ENCODE measurements at places on chromosomes 7 and 10.

DNA sequence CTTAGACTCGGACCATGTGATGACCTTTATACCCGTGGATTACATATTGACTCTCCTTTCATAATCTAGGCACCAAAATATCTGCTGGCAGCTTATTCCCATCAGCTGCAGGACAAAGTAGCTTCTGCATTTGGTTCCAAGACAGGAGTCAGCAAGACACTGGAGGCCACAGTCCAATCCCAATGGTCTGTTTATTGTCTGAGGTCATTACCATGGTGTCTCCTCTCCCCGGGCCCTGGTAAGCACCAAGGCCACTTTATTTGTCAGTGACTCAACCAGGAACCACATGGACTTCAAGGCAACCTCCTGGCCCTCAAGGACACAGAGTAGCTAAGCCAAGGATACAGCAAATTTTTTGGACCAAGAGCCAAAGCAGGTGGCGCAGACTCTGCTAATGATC, 36.1 kb downstream of the KCNMA1 start:
- no peak for DNase-seq

GRCh38 chr7:91462316-91462715, 198.1 kb downstream of the FZD1 start:
- no peak for DNase-seq

GRCh38 chr7:50145801-50146338, 52.8 kb upstream of the ZPBP start:
- no peak for DNase-seq

GRCh38 chr10:67670401-67670800, 25.6 kb downstream of the CTNNA3 start:
- peak; percentile 1 for DNase-seq

- no peak for DNase-seq
Observed at GRCh38 chr7:41333511-41333910, 369.4 kb downstream of the INHBA start.

- no peak for DNase-seq
Observed at GRCh38 chr7:41796331-41796730, 93.4 kb upstream of the INHBA start.

DNA sequence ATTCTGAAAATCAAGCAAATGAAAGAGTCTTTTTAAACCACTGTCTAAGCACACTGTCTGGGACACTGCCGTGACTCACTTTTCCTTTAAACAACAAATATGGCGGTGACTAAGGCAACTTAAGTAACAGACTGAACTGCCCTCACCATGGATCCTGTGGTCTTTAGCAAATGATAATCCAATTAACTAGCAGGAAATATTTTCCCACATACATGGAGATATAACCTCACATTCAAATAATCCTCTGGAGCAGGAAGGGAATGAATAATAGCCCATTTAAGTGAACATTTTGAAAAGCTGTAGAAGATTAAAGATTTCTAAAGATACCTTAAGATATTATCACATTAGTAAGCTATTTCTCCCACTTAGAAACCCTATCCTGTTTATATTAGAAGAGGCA, 40.3 kb upstream of the LRRC17 start:
- DNase-seq, result peak; percentile 46

- no peak for DNase-seq
Observed at GRCh38 chr7:8146106-8146787, 115.7 kb downstream of the ICA1 start.

- DNase-seq, result peak; percentile 73
Observed at GRCh38 chr10:79101560-79102497, 33.1 kb downstream of the ZMIZ1 start.

- peak; percentile 40 for DNase-seq
Observed at GRCh38 chr7:27868131-27868550, 128.2 kb downstream of the TAX1BP1 start.

DNA sequence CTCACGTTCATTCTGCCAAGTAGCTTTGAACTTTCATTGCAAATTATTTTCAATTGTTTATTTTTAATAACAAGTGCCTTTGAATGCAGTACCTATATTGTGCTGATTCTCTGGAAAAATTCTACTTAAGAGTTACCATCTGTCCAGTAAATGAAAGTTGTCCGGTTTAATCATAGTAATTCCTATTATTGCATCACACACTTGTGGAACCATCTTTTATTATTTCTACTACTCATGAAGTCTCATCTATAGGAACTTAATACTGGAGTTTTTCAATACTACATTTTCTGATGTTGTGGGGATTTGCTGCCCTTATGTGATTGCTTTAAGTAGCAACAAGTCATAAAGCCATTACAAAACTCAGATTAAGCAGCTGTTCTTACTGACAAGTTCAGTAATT, 16.5 kb upstream of the SKAP2 start:
- DNase-seq, result no peak

- DNase-seq, result peak; percentile 81
Observed at GRCh38 chr10:95363303-95363912, 72.6 kb upstream of the PDLIM1 start.

GRCh38 chr7:29442146-29442545, 121.5 kb upstream of the PRR15 start:
- DNase-seq, result peak; percentile 76

- peak; percentile 81 for DNase-seq
Observed at GRCh38 chr10:102642736-102643335, 1.4 kb upstream of the TRIM8 start.

DNA sequence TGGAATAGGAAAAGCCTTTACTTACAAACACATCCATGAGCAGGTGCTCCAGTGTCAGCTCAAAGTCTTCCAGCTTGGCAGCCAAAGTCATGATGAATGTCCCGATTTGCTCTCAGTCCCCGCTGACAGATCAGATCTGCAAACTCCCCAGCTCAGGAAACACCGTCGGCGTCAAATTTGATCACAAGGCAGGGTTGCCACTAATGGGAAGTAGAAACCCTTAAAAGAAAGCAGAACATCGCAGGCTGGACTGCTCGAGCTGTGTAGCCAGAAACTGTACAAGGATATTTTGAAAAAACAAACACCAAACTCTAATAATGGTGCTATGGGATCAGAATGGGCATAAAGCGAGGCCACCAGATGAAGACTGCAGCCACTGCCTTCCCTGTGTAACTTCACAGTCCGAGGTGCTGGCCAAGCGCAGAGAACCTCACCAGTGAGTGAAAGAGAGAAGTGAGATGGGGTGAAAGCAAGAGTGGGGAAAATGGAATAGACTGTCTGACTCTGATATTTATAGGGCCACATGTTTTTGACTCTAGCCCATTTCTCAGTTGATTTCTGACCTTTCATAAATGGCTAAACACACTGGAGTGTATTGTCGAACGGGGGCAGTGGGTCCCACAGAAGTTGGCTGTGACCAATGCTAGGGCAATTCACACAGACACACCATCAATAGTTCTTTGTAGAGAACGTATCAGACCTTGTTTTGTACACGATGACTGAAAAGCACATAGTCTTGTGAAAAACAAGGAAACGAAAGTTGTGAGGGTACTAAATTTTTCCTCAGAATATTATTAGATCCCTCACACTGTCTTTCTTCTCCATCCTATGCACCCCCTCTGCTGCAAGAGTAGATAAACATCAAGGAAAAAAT, 306.2 kb downstream of the FRMD4A start:
- DNase-seq, result no peak

DNA sequence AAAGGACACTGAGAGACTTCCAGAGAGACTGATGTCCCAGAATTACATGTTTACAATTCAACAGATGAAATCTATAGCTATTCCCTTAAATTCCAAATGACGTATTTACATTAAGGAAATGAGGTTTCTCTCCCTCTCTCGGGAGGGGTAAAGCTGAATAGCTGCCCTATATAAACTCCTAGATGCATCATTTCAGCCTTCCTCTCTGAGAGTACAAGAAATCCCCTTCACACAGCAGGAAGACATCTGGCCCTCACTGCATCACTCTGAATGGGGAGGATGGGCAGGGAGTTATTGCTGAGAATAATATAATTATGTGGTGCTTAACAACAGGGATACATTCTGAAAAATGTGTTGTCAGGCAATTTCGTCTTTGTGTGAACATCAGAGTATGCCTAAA, 11.0 kb downstream of the POT1 start:
- DNase-seq, result no peak

GRCh38 chr10:59678884-59679301, 30.8 kb downstream of the SLC16A9 start:
- DNase-seq, result peak; percentile 56

GRCh38 chr10:87700031-87700796, 40.5 kb downstream of the PAPSS2 start:
- DNase-seq, result peak; percentile 51

DNA sequence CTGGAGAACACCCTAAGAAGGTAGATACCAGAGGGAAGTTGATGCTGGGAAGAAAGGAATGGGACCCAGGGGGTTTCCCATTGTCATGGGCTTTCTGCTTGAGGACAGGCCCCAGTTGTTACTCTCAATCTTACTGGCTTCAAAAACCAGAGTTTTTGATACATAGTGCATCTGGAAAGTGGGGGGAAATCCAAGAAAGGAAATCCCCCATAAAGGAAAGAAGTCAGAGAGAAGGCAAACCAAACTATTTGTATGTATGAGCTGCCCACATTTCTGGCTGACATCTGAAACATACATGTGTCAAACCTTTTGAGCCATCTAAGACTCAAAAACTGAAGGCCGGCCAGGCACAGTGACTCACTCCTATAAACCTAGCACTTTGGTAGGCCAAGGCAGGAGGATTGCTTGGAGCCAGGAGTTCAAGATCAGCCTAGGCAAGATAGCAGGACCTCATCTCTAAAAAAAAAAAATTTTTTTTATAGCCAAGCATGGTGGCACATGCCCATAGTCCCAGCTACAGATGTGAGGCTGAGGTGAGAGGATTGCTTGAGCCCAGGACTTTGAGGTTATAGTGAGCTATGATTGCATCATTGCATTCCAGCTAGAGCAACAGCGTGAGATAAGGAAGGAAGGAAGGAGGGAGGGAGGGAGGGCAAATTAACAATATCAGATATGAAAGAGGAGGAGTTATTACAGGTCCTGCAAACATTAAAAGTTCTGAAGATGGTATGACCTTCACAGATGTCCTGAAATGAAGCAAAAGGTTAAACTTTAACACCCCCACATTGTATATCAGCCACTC, 6.7 kb upstream of the COA1 start:
- no peak for DNase-seq

- no peak for DNase-seq
Observed at GRCh38 chr7:151137076-151137675, 30.3 kb downstream of the GBX1 start.

- no peak for DNase-seq
Observed at GRCh38 chr7:7439564-7439963, 96.1 kb downstream of the COL28A1 start.

DNA sequence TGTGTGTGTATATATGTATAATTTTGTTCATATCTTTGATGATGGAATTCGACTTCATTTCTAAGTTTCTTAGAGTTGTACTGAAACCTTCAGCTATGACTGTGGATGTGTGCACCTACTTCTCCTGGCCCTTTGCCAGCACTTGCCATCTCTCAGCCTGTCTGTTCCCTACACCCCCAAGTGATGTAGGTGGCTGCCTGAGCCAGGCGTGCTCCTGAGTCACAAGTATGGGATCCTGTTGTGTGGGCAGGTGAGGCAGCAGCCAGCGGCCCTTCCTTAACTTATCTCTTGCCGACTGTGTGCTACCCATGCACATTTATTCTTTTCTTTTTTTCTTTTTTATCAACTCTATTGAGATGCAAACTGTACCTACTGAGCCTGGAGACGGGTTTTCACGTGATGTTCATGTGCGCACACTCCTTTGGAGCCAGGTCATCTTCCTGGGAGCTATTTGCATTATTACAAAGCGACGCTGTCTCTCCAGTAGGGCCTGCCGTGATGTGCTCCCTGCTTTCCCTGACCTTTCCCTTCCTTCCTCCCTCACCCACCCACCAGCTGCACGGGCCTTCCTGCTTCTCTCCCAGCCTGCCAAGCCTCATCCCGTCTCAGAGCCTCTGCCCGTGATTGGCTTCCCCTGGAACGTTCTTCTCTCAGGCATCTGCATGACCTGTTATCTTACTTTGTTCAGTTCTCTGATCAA, 31.3 kb upstream of the GALNT11 start:
- DNase-seq, result peak; percentile 4

- no peak for DNase-seq
Observed at GRCh38 chr7:155477476-155477875, 19.5 kb downstream of the EN2 start.

Data from RWPE1 (cell line).